ENCODE measurements at places on chromosomes 2 and 18. TPM values are rescaled to one million over a fixed set of nuclear protein-coding genes. Genes with fewer than 3 reads are reported as not detected.

The XPO1 gene
- total RNA-seq, result 297 TPM

The RIT2 gene
- not detected for total RNA-seq

The ALLC gene
- total RNA-seq, result not detected

- no peak for DNase-seq
These were observed 36.9 kb upstream of the LBH start for GRCh38 chr2:30194421-30194820.

DNA sequence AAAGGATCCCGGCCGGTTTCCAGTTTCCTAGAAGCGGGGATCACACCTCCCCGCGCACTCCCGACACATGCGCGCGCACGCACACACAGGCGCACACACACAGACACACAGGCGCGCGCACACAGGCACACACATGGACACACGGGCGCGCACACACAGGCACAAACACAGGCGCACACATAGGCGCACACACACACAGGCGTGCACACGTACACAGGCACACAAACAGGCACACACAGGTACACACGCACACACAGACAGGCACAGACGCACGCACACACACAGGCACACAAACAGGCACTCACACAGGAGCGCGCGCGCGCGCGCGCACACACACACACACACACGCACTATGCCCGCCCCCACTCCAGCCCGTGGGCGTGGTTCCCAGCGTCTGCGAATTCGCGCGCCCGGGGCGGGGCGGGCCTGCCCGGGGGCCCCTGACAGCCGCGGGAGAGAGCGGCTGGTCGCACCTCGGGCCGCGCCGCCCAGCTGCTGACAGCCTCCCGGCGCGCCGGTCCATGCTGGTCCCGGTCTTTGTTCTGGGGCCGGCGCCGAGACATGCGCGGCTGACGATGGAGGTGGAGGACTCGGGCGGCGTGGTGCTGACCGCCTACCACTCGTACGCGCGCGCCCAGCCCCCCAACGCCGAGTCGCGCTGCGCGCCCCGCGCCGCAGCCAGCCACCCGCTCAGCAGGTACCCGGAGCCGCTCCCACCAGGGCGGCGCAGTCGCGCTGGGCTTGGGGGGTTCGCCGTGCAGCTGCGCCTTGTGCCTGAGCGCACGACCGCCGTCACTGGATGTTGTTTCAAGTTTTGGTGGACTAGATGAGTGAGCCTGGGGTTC, at the start of gene ARHGAP28:
Gene ARHGAP28 (plus strand): TSS at position 470 of the 845 bp plus-strand sequence. CDS start 106 bp downstream, at position 576.
- peak; percentile 63 for DNase-seq

GRCh38 chr2:240482141-240482540, 46.7 kb downstream of the GPC1 start:
- DNase-seq, result no peak

DNA sequence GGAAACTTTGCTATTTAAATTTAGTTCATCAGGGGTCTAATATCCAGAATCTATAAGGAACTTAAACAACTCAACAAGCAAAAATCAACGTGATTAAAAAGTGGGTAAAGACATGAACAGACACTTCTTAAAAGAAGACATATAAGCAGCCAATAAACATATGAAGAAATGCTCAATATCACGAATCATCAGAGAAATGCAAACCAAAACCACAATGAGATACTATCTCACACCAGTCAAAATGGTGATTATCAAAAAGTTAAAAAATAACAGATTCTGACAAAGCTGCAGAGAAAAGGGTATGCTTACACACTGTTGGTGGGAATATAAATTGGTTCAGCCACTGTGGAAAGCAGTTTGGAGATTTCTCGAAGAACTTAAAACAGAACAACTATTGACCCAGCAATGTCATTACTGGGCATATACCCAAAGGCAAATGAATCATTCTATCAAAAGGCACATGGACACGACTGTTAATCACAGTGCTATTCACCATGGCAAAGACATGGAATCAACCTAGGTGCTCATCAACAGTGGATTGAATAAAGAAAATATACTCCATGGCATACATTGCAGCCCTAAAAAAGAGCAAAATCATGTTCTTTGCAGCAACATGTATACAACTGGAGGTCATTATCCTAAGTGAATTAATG, 189.9 kb downstream of the SLC4A10 start:
- DNase-seq, result peak; percentile 6

GRCh38 chr18:76495435-76496193, 572 bp upstream of the ZNF516 start:
- peak; percentile 48 for DNase-seq

The CYP27C1 gene
- total RNA-seq, result 3.5 TPM

The COL4A4 gene
- 1.4 TPM for total RNA-seq

DNA sequence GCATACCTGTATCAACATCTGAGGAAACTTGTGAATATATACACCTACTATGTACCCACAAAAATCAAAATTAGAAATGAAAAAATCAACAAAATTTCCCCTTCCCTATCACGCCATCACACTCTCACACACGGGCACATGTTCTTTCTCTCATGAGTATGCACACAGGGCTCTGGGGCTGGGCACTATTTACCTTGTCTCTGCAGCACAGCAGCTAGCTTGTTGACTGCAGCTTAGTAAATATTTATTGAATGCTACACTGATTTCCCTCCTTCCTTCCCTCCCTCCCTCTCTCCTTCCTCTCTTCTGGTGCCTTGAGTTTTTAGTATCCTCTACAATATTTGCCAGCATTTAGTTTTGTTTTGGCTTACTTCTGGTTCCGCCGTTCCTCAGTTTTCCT, 182.7 kb upstream of the LHCGR start:
- DNase-seq, result no peak

- DNase-seq, result peak; percentile 60
These were observed 33.2 kb downstream of the ADCY3 start for GRCh38 chr2:24886691-24887304.

DNA sequence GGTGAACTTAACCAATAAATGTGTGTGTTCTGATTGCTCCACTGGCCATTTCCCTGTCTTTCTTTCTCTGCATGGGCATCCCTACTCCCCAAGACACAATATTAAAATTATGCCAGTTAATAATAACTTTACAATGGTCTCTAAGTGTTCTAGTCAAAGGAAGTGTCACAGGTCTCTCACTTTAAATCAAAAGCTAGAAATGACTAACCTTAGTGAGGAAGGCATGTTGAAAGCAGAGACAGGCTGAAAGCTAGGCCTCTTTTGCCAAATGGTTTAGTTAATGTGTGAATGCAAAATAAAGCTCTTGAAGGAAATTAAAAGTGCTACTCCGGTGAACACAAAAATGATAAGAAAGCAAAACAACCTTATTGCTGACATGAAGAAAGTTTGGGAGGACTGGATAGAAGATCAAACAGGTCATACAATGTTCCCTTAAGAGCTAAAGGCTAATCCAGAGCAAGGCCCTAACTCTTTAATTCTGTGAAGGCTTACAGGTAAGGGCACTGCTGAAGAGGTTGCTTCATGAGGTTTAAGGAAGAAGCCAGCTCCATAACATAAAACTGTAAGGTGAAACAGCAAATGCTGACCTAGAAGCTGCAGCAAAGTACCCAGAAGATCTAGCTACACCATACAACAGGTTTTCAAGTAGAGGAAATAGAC, 44.0 kb upstream of the ARHGAP15 start:
- DNase-seq, result no peak

The SAG gene
- 0.12 TPM for total RNA-seq

GRCh38 chr18:22067109-22067508, 102.3 kb upstream of the GATA6 start:
- no peak for DNase-seq

GRCh38 chr2:74281141-74281975, 61.9 kb downstream of the SLC4A5 start:
- DNase-seq, result no peak

The GPC1 gene
- total RNA-seq, result 13.9 TPM

GRCh38 chr2:182858671-182859070, 7.8 kb downstream of the FRZB start:
- peak; percentile 60 for DNase-seq

DNA sequence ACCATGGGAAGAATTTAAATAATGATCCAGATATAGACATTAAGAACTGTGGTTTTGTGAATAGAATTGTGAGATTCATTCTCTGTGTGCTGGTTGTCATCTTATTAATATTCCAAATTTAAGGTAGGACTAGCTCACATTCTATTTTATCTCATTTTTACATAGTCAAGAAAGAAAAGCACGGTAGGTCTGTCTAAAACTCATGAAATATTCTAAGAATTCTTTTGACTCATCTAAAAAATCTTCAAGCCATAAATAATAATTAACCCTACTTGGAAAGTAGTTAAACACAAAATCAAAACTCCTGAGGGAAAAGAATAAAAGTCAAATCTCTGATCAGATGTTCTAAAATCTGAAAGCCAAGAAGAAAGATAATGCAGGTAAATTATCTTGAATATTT, 388.8 kb upstream of the CHAC2 start:
- DNase-seq, result no peak

DNA sequence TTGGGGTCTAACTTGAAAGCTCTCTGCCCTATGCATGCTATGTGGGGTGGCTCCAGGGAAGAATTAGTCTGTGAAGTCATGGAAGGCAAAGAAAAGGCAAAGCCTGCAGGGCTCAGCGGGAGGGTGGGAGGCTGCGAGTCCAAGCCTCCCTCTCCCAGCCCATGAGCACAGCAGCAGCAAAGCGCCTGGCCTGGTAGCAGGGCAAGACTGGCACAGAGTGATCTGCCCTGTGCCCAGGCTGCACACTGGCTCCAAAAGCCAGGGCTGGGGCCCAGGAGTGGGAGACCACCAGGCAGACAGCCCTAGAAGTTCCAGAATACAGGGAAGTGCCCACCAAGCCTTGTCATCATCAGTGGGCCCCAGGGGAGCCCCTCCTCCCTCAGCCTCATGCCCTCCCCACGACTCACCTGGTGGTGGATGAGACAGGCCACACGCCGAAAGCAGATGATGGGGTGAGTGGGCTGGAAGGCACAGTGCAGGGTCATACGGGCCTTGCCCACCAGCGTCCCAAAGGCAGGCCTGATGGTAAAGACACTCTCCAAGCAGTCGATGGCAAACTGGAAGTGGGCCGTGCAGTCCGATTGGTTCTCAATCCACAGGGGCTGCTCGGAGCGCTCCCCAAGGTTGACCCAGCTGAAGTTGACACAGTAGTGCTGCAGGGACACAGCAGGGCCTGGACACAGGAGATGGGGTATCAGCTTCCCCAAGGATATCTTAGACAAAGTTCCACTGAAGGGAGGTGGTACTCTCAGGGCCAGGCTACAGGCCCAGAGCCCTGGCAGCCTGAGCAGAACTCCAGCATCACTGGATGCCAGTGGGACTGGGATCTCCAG, 12.1 kb downstream of the CFAP65 start:
- DNase-seq, result no peak

DNA sequence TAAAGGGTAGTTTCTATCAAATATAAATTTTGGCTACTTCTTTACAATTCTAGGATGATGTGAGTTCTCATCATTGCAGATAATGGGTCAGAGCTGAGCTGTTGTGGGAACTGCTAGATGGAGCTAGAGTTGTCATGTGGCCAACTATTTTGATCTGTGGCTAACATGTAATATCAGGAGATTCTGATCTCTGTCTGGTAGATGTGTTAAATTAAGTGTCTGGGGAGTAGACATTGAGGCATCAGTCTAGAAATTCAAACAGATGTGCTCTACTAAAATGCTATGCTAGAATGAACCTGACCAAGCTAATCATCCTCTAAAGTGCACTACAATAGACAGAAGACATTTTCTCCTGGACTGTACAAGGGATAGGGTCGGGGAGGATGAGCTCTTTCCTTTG, 30.3 kb upstream of the DARS1 start:
- DNase-seq, result no peak

- DNase-seq, result peak; percentile 95
These were observed 20.8 kb downstream of the DBI start for GRCh38 chr2:119387381-119388129.

GRCh38 chr2:109340381-109340780, 211.4 kb downstream of the SH3RF3 start:
- no peak for DNase-seq

DNA sequence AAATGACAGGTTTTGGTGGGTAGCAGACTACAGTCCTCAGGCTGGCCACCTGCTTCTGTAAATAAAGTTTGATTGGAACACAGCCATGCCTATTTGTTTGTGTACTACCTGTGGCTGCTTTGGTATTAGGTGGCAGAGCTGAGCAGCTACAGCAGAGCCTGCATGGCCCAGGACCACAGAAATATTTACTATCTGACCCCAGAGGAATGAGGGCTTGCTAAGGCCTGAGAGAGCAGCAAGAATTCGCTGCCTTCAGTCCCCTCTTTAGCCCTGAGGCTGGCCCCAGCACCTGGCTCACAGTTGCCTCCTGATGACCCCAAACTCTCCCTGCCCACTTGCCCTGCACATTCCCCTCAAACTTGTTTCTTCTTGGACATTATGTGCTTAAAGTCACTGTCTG, 32.5 kb downstream of the POLR1A start:
- no peak for DNase-seq

GRCh38 chr18:42782929-42783328, 332.6 kb downstream of the RIT2 start:
- no peak for DNase-seq

DNA sequence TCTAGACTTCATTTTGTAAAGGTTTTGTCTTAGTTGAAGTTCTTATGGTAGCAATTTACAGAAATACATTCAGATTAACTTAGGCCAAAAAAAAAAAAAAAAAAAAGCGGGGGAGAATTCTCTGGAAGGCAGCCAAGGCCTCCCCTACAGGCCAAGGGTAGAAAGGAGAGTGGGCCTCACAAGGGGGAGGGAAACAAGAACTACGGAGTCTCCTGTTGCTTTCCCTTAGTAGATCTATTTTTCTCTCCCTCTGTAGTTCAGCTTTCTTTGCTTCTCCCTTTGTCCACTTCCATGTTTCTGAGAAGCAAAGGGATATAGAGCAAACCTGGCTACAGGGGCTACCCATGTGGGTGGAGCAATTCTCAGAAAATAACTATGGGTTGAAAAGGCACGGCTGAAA, 2.4 kb upstream of the STK11IP start:
- no peak for DNase-seq

GRCh38 chr2:19364014-19364413, 5.6 kb upstream of the OSR1 start:
- DNase-seq, result no peak

- DNase-seq, result no peak
These were observed 93.0 kb upstream of the ODC1 start for GRCh38 chr2:10541081-10541480.

The POTEJ gene
- total RNA-seq, result not detected

The SPP2 gene
- total RNA-seq, result not detected

DNA sequence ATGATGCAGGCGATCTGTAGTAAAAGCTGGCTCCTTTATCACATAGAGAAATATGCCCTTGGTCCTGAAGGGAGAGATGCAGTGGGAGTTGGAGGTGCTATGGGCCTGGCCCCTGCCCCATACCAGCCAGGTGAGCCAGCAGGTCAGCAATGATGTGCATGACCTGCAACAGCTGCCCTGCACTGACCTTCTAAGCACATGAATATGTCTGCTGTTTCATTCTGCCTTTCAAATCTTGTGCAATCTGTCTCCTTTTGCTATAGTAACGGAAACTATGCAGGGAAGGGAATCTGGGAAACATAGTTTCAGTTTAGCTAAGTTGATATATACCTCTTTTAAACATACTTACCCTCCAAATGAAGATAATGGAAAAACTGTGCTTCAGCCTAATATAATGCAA, 235.2 kb downstream of the TDRD15 start:
- no peak for DNase-seq

The DSG3 gene
- total RNA-seq, result not detected

The L3MBTL4 gene
- under 0.01 TPM for total RNA-seq

GRCh38 chr18:986051-986450, 81.4 kb downstream of the ADCYAP1 start:
- no peak for DNase-seq

The SDC1 gene
- total RNA-seq, result 28.8 TPM

The KYNU gene
- total RNA-seq, result 31.6 TPM

Data from RPMI7951 (cell line).